ENCODE measurements at places on chromosomes 7 and 10.

DNA sequence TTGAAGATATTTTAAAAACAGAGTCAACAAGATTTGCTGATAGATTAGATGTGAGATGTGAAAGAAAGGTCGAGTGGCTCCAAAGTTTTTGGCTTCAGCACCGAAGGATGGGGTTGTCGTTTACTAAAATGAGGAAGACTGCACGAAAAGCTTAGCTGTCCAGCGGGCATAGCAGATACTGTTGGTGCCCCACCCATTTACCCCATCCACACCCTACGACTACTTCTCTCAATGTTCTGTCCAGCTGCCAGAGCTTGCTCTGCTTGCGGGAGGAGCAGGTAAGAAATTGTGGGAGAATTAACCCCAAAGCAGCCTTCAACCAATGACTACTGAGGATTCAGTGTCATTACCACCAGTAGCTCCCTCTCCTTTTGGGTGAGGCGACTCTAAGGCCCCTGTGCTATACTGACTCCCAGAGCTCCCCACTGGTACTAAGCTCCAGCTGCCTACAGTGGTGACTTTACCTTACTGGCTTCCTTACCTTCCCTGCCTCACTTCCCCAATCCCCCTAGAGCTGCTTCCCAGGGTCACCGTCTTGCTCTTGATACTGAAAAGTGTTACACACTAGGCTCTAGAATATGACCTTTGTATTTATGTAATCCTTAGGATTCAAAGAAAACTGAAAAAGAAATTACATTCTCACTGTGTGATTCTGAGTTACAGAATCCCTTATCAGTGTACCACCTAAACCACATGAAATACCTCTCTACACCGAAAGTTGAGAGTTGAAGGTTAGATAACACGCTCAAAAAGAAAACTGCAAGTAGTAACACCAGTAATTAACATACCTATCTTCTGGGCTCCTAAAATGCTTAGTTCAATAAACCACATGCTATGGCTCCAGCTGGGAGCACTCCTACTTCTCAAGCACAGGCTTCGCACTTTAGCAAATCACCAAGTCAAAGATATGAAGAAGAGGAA is 22.3 kb downstream of the CACUL1 start:
- DNase-seq = peak; percentile 38

DNA sequence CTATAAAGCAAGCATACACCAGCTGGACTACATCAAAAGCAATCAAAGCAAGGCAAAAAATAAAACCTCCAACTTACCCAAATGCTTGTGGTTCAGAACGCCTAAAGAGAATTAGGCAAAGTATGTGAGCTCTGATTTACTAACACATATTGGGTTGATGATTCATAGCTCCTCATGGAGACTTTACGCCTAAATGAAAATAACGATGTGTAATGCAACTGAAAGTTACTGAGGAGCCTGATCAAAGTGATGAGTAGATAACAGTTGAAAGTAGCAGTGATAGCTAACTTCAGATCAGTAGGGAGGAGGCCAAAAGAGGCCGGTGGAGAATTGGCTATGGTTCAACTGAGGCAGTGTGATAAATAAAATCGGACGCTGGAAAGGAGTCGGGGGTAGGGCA is 85.0 kb downstream of the MPP7 start:
- peak; percentile 55 for DNase-seq

DNA sequence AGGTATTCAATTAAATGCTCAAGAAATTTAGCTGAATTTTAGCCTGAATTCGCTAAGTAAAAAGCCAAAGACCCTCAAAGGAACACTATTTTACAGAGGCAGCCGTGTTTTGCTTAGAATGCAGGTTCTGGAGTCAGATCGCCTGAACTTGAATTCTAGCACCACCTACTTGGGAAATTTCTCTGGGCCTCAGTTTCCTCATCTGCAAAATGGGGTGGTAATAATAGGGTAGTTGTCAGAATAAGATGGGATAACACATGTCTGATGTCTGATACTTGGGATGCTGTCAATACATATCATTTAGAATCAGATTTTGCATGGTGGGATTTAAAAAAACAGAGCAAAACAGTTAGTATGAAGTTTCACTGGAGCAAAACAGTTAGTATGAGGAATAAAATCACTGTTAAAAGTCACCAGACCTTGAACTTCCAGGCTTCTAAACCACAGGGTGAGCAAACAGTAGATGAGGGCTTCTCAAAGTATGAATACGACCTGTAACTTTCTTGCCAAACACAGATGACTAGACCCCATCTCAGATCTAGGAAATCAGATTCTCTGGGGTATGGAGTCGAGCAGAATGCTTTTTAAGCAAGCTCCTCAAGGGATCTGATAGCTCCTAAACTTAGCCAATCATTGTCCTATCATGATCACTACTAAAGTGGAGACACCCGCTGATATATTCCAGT is 75.4 kb downstream of the ATXN7L1 start:
- DNase-seq = peak; percentile 73

DNA sequence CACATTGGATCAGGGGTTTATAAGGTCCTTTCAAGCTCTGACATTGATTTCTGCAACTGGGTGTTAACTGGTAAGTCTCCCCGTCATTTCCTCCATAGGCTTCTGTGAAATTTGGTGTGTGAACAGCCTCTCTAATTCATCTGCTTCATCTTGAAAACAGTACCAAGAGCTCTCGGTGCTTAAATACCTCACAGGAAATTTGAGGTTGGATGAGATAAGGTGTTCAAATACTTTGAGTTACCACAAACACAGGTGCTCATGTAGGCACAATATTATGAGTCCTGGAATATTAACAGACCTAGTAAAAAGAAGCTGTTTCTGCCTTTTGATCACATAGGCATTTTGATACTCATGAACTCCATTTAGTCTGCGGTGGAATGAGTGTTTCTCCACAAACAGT is 85.2 kb downstream of the RTKN2 start:
- peak; percentile 95 for DNase-seq

DNA sequence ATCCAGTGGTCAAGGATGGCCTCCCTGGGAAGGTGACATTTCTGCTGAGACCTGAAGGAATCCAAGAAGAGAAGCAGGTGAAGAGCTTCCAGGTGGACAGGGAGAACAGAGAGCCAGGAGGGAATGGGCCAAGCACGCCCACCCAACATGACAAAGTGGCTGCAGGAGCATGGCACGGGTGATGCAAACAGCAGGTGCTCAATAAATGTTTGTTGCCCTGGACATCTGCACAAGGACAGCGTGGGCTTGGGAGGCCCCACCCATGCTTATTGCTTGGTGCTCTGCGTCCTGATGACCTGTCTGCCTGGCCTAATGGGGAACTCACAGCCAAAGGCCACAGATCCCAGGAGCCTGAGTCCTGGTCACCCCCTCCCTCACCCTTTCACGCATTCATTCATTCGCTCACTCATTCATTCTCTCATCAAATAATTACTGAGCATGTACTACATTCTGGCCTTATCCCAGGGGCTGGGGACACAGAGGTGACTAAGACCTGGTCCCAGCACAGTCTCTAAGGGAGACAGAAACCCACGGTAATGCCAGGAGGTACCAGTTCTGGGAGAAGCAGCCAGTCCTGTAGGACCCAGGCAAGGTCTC is 13.1 kb downstream of the RHBDD2 start:
- DNase-seq = no peak

DNA sequence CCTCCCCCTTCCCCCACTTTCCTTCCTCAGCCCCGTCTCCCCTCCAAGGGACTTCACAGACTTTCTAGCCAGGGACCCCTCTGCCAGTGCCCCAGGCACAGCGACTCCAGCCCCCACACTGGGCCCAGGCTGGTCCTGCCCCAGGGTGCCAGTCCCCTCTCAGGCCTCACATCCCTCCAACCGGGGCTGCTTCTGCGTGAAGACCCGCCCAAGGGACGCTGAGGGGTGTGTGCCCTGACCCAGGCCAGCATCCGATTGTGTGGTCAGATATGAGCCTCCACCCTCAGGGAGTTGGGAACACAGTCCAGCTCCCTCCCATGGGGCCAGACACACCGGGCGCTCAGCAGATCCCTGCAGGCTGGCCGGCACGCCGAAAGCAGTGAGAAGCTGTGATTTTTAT is 97.0 kb downstream of the MICALL2 start:
- DNase-seq = no peak

GRCh38 chr10:80252296-80252887 is 37.1 kb downstream of the MAT1A start:
- no peak for DNase-seq

DNA sequence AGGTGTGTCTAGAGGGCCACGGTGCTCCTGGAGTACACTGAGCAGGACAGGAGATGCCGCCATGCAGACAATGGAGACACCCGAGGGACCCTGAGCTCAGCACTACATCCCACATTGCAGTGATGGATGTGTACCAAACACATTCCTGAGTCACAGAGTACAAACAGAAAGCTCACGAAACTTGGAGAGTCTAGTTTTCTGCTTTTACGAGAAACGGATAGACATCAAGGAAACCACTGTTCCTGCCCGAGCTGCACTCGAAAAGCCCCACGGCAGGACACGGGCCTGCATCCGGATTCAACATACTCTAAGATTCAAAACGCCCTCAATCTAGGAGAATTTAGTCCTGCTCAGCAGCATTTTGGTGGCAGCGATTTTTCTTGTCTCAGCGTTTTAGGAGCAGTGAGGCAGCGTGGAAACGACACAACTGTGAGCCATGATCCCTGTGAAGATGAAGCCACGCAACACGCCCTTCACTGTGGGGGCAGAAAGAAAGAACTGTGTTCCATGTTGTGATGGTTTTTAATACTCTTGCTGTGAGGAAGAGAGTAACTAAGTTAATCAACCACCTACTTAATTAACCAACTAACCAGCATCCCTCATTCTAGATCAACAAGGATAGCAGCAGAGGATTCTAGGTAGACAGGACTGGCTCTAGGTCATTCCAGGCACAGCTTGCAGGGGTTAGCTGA is 3.2 kb downstream of the TNS3 start:
- no peak for DNase-seq

- no peak for DNase-seq
Observed at GRCh38 chr7:51352174-51353100, 35.8 kb upstream of the COBL start.

DNA sequence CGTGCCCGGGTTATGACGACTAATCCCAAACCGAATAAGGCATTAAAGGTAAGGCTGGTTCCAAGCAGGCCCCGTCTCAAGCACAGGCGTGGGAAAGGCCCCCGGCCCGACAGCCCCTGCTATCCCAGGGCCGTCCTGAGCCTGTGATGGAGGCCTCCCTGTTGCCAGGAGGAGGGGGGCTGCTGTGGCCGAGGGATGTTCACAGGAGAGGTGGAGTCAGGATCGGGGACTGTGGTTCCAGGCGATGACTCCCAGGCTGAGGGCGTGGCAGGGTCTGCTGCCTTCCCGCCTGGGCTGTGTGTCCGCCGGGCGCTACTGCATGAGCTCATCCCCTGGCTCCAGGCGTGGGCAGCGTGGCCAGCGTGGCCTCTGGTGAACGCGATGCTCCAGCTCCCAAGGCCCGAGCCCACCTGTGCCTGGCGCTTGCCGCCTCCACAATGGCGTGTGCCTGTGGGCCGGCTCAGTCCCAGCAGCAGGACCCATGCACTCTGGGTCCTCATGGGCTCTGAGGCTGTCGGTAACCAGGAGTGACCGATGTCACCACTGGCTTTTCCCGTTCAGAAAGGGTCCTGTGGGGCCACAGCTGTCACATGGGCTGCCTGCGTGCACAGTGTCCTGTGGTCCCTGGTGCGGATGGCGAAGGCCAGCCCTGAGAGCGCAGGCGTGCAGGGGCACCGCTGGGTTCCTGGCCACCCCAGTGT is 8.8 kb downstream of the MAFK start:
- DNase-seq = no peak

DNA sequence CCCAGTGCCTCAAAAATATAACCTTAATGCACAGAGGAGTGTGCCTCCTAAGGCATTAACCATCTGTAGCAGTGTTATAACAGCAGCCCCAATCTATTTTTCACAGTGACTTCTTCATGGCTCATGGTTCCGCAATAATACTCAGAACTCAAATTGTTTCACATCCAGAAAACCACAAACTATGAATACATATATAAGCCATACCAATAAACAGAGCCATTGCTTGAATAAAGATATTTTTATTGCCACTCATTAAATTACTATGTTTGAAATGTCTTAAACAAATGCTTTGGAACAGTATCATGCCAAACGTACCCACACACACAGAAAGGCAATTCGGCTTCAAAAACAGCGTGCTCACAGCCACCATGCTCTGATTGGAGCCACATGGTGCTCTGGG is 629.3 kb upstream of the NRP1 start:
- DNase-seq = no peak

- no peak for DNase-seq
Observed at GRCh38 chr10:92757066-92757710, 67.4 kb downstream of the HHEX start.

DNA sequence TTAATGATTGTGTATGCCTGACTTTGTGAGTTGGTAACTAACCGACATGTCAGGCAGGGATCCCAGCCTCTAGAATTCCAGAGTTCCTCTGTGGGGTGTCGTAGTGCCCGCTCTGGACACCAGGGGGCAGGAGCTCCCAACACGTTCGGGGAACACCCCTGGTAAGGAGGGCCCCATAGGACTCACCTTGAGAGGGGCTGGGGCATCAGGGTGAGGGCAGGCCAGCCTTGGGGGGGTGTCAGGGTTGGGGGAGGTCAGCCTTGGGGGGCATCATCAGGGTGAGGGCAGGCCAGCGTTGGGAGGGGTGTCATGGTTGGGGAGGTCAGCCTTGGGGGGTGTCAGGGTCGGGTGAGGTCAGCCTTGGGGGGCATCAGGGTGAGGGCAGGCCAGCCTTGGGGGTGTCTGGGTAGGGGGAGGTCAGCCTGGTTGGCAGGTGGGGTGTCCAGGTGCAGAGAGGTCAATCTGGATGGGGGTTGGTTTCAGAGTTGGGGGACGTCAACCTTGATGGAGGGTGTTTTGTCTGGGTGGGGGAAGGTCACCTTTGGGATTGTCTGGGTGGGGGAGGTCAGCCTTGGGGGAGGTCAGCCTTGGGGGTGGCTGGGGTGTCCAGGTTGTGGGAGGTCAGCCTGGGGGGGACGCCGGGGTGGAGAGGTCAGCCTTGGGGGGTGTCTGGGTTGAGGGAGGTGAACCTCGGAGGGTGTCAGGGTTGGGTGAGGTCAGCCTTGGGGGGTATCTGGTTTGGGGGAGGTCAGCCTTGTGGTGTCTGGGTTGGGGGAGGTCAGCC is 45.6 kb upstream of the SUN1 start:
- DNase-seq = peak; percentile 58

DNA sequence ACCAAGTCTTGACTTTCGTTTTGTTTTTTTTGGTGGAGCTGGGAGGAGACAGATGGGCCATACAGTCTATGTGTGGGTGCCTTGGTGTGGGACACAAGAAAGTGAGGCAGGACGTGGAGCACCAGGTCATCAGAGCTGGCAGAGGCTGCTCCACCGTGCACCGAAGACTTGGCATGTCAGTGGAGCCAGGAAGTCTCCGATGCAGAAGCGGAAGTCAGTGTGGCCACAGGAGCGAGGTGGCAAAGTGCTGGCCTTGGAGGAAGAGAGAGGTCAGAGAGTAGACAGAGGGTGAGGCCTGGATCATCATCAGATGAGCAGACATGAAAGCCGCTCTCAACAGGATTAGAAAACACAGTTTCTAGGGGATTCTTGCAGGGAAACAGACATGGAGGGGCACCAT is 116.8 kb downstream of the MGMT start:
- DNase-seq = no peak

- DNase-seq = no peak
Observed at GRCh38 chr10:103227416-103227815, 18.3 kb upstream of the RPEL1 start.

GRCh38 chr7:44158873-44159631 is 17.9 kb upstream of the MYL7 start:
- DNase-seq = no peak

All from activated CD4-positive, alpha-beta T cell treated with anti-CD3 and anti-CD28 coated beads, Interleukin-10, Interleukin-2, amounts not matched to agents 100 ng/mL and 50 ng/mL, durations not matched to agents 16 hours and 8 hours (primary cell).